ENCODE measurements at places on chromosomes 6 and 20. TPM values are rescaled to one million over a fixed set of nuclear protein-coding genes. Genes with fewer than 3 reads are reported as not detected.

TSHZ2 gene
- under 0.01 TPM for total RNA-seq

HLA-DOB gene
- not detected for total RNA-seq

FOXC1 gene
- total RNA-seq: 5.2 TPM

NKAPL gene
- 0.30 TPM for total RNA-seq

RAB32 gene
- total RNA-seq: 196 TPM

MEI4 gene
- not detected for total RNA-seq

CD83 gene
- total RNA-seq: 1.2 TPM

OOEP gene
- not detected for total RNA-seq

Measured in epithelial cell of umbilical artery (primary cell).